ENCODE measurements at places on chromosomes 1 and 21. TPM values are rescaled to one million over a fixed set of nuclear protein-coding genes. Genes with fewer than 3 reads are reported as not detected.

DNA sequence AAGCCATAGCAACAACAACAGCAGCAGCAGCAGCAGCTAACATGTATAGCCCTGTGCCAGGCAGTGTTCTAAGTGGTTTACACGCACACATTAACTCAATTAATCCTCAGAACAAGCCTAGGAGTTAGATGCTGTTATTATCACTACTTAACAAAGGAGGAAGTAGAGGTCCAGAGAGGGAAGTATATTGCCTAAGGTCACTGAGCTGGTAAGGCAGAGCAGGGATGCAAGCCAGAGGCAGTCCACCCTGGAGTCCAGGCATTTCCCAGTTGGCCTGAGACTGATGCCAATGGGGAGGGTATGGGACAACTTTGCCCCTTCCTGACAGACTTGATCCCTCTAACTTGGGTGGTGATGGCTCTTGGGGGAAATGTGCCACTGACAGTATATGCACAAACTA is 6.8 kb downstream of the CDC14A start:
- DNase-seq: no peak

VSIG8 gene
- total RNA-seq: not detected

DENND2D gene
- 328 TPM for total RNA-seq

DNA sequence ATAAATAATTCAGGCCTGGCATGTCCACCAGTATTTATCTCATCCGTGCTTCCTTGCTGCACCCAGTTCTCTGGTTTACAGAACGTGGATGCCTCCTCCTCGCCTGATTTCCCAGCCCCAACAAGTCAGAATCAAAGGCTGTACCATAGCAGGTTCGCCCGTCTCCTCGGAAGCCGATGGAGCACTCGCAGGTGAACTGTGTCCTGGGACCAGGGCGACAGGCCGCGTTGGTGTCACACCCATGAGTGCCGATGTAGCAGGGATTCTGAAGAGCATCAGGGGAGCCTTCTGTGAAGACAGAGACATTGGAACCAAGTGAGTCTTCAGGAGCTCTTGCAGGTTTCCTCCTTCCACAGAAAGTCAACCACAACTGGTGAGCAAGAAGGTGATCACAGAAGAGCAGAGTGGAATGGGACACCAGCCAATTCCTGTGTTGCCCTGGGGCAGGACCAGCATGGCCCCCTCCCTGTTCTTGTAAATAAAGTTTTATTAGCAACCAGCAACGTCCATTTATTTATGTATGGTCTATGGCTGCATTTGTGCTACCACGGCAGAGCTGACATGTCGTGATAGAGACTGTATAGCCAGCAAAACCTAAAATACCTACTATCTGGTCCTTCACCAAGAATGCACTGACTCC is 40.8 kb downstream of the NID1 start:
- no peak for DNase-seq

DNA sequence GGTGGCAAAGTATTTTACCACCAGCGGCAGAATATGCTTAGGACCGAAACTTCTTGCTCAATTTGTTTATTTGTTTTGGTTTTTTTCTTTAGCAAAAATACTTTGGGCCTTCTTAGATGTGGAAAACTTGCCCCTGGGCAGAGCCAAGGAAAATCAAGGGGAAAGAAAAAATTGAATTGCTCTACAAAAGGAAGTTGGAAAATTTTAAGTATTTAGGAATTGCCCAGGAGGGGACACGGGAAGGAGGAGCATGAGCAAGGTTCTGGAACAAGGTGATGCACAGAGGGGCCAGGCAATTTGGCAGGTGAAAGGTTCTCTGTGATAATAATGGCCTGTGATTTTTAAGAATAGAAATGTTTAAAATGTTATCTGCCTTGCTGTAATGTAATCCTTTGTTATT is 28.6 kb downstream of the SGIP1 start:
- DNase-seq: no peak

- DNase-seq: no peak
Observed at GRCh38 chr1:212290608-212291007, 5.4 kb downstream of the PPP2R5A start.

FMN2 gene
- not detected for total RNA-seq

GRCh38 chr1:245207801-245208200 is 53.0 kb downstream of the KIF26B start:
- no peak for DNase-seq

IL24 gene
- total RNA-seq: not detected

DNA sequence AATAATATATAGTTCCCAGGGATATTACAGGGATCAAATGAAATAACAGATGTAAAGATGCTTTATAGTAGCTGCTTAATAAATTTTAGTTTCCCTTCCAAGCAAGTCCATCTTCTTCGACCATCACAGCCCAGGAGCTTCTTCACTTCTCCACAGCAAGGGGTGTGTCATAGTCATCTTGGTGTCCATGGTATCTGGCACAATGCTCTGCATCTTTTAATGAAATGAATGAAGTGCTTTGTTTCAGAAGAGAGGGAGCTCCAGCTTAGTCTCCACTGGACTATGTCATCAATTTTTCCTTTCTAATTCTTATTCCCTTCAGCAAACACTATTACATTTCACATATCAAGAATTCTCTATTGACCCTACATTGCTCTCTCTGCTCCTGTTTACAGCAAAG is 4.9 kb upstream of the MACF1 start:
- no peak for DNase-seq

DNA sequence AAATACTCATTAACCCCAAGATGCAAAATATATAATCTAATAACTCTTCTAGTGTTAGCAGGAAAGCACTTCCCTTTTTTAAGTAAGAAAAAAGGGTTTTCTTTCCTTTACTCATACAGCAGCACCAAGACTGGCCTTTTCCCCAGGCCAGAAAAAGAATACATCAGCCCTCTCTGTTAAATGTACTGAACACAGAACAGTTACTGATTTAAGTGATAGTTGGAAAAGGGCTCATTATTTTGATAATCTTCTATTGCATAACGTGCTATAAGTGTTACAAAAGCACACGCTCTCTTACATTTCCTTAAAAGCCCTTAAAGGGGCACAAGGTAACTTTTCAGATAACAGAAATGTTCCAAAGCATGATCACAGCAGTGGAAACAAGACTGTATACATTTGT is 142.9 kb downstream of the TIAM1 start:
- no peak for DNase-seq

ADCY10 gene
- 0.19 TPM for total RNA-seq

DNA sequence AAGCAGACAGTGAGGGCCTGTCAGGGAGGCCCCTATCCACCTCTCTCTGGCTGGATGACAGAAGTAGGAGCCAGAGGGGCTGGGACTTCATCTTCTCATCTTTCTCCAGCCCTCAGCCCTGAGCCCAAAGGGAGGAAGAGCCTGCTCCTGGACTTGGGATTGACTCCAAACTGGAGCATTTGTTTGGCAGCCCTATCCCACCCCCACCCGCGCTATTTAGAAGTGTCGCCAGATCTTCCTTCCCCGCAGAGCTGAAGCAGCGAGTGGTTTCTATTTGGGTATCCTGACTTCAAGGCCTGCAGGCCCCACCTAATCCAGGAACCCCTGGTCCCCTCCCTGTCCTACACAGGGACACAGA is 9.6 kb downstream of the NES start:
- no peak for DNase-seq

GRCh38 chr1:22416555-22417454 is 34.8 kb upstream of the ZBTB40 start:
- DNase-seq: peak; percentile 70

DNA sequence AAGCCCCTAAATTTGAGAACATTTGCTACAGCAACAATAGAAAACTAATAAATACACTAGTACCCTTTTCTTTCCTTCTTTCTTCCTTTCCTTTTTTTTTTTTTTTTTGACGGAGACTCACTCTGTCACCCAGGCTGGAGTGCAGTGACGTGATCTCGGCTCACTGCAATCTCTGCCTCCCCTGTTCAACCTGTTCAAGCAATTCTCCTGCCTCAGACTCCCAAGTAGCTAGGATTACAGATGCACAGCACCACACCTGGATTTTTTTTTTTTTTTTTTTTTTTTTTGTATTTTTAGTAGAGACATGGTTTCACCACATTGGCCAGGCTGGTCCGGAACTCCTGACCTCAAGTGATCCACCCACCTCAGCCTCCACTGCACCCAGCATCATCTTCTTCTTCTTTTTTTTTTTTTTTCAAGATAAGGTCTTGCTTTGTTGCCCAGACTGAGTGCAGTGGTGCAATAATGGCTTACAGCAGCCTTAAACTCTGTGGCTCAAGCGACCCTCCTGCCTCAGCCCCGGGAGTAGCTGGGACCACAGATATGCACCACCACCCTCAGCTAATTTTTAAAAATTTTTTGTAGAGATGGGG is 19.6 kb upstream of the CBR3 start:
- no peak for DNase-seq

BGLAP gene
- 2.8 TPM for total RNA-seq

- DNase-seq: no peak
Observed at GRCh38 chr1:26768755-26769154, 19.0 kb upstream of the PIGV start.

UBXN10 gene
- total RNA-seq: not detected

CD2 gene
- 174 TPM for total RNA-seq

GRCh38 chr21:46553993-46554392 is 50.9 kb downstream of the S100B start:
- no peak for DNase-seq

GRCh38 chr1:33853431-33853830 is 10.4 kb upstream of the HMGB4 start:
- DNase-seq: no peak

ANXA9 gene
- total RNA-seq: not detected

GRCh38 chr1:54400329-54400728 is 5.9 kb downstream of the SSBP3 start:
- DNase-seq: no peak

DNA sequence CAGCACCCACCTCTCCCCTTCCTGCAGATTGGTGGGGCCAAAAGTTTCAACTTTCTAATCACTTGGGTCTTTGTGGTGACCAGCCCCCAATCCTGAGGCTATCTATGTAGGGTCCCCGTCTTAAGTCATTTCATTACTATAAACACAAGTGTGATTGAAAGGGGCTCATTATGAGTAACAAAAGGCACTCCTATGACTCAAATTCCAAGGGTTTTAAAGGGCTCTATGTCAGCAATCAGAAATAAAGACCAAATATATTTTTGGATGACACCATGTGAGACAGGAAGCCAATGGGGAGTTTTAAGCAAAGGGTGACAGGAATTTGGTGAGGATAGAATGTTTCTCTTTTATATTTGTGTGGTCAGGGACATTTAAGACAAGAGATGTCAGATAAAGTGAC is 6.2 kb downstream of the ERO1B start:
- DNase-seq: no peak

DNA sequence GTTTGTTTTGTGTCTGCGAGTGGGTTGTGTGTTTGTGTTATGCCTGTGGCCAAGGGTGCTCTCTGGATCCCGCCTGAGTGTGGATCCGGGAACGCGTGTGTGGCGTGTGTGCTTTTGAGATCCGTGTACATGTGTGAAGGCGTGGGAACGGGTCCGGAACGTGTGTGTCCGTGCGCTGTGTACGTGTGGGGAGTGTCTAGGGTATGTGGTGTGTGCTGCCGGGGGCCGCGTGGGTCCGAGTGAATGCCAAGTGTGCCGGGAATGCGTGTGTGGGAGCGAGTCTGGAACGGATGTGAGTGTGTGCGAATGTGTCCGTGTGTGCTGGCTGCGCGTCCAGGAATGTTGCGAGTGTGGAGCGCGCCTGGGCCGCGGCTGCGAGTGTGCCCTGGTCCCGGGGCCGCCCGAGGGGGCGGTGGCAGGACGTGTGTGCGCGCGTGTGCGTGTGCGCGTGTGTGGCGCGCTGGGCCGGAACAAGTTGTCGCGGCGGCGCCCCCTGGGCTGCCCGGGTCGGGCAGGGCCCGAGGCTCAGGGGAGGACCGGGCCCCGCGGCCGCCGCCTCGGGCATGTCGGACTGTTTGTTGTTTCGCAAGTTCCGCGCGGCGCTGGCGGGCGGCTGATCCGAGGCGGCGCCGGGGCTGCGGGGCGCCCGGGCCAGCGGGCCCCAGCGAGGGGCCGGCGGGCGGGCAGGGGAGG is 953 bp downstream of the PTPRU start:
- DNase-seq: peak; percentile 18

DNA sequence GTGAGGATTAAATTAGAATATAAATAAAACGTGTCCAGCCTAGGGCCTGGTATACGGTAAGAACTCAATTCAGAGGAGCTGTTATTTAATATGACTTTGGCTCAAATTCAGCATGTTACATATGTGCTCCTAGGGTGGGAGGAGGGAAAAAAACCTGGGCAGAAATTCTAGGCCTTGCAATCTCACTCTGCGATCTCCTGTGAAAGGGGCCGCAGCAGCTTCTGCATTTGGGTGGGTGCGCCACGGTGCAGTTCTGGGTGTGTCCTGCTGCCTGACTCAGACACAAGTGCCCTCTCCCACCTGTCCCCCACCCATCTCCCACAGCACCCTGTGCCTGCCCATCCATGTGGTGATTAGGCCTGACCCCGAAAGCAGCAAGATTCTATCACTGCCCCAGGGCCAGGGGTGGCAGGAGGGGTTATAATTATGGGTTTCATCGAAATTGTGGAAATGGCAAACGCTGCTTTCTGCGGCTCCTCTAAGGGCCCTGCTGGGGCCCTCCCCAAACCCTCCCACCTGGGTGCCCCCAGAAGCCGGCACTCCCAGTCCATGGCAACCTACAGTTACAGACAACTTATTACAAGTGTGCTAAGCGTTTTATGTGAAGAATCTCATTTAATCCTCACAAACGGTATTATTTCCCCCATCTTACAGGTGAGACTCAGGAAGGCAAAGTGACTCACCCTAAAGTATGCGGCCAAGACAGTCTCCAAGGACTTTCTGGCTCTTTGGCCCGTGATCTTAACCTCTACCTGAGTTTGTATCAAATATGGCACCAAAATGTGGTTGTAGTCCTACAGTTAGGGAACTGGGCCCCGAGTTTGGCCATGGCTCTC is 25.5 kb upstream of the GRHL3 start:
- no peak for DNase-seq

DNA sequence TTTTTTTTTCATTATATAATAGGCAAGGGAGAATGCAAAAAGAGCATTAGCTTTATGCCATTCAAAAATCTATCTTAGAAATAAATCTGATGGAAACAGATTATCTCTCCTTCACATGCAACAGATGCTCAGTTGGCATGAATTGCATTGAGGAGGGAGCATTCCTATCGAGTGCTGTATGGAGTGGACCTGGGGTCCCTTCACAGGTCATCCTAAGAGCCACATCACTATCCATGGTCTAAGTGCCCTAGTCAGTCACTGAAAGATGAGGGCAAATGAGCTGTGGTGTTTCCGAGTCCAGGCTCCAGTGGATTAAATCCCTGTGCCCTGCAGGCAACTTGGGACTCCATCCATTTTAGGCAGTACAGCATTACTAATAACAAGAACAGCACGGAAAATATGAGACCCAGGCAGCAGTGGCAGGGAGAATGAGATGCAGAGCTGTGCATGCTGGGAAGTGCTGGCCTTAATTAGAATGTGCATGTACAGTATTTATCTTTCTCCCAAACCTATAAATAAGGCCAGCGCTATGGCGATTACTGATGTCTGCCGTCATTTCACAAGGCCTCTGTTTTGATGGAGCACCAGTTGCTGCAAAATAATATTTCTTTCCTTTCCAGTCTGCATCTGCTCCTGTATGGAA is 512.3 kb upstream of the PLXNA2 start:
- no peak for DNase-seq

DNA sequence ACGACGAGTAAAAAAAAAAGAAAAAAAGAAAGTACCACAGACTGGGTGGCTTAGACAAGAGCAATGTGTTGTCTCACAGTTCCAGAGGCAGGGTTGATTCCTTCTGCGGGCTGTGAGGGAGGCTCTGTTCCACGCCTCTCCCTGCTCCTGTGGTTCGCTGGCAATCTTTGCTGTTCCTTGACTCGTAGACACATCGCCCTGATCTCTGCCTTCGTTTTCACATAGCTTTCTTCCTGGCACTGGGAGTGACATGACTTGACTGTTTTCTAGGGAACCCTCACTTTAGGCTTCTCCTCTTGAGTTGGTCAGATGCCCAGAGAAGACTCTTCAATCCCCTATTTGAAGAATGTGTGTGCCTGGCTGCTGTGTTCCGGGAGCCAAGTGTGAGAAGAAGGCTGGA is 133.6 kb downstream of the TM2D1 start:
- no peak for DNase-seq

NUAK2 gene
- total RNA-seq: 57.8 TPM

Measured in naive thymus-derived CD4-positive, alpha-beta T cell (primary cell).